ENCODE measurements at places on chromosomes 3 and 15. TPM values are rescaled to one million over a fixed set of nuclear protein-coding genes. Genes with fewer than 3 reads are reported as not detected.
A peak's percentile ranks its signal among the peaks of the same experiment; 100 is the strongest.

DNA sequence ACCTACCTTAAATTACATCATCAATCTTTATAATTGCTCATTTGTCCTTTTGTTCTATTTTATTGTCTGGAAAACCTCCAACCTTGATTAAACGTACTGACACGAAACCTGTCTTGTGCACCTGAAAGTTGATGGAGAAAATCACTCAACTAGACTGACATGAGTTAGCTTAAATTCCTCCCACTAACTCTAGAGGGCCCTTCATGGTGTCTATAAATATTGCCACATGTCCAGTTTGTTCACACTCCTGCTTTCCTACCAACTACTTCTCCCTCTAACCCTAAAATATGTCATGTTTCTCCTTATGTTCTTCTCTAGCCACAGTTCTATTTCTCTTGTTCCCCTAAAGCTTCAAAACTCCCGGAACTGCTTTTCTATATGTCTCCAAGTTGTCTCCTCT lies 59.8 kb upstream of the SGO1 start:
- H3K27ac ChIP-seq, result no peak overlapping the region
- no peak overlapping the region for H3K4me3 ChIP-seq
- DNase-seq, result no peak
- no peaks in the 10 kb centered on the region for H3K4me1 ChIP-seq
- peaks cover 6% of the 10 kb centered on the region for H3K36me3 ChIP-seq
- no peaks in the 10 kb centered on the region for H3K27me3 ChIP-seq

GRCh38 chr3:76349715-76350480 lies 564.5 kb upstream of the ZNF717 start:
- no peak overlapping the region for H3K4me3 ChIP-seq
- no peaks in the 10 kb centered on the region for H3K36me3 ChIP-seq
- no peak overlapping the region for H3K27ac ChIP-seq
- H3K27me3 ChIP-seq, result no peaks in the 10 kb centered on the region
- DNase-seq, result no peak

The CCDC174 gene
- 18.6 TPM for total RNA-seq

DNA sequence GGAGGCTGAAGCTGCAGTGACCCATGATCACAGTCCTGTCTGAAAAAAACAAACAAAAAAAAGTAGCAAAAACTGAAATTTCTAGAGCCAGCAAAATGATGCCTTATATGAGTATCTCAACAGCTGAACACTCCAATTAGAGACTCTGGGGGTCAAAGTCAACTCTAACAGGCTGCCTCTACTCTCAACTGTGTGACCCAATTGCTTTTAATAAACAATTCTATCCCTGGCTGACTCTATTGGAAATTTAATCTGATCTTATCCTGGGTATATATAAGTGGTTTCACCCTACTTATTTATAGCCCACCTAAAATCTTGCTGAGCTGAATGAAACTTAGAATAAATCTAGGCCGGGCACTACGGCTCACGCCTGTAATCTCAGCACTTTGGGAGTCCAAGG lies 29.0 kb downstream of the SMARCC1 start:
- no peak for DNase-seq
- no peak overlapping the region for H3K4me3 ChIP-seq
- H3K4me1 ChIP-seq, result peaks cover 2% of the 10 kb centered on the region
- no peaks in the 10 kb centered on the region for H3K27me3 ChIP-seq
- no peak overlapping the region for H3K27ac ChIP-seq
- H3K36me3 ChIP-seq, result peaks cover 17% of the 10 kb centered on the region

GRCh38 chr3:181727341-181728032 lies 15.8 kb downstream of the SOX2 start:
- H3K27me3 ChIP-seq, result peaks cover 85% of the 10 kb centered on the region
- DNase-seq, result no peak
- H3K27ac ChIP-seq, result no peak overlapping the region
- peaks cover 15% of the 10 kb centered on the region for H3K4me1 ChIP-seq
- H3K4me3 ChIP-seq, result peak overlapping the region; percentile 41

The IMPG2 gene
- total RNA-seq, result 0.10 TPM

The DUOXA1 gene
- total RNA-seq, result 0.19 TPM

- no peak overlapping the region for H3K4me3 ChIP-seq
- no peaks in the 10 kb centered on the region for H3K36me3 ChIP-seq
- no peak overlapping the region for H3K27ac ChIP-seq
- DNase-seq, result no peak
These were observed 435.3 kb upstream of the KCNMB2 start for GRCh38 chr3:178100908-178101307.

GRCh38 chr15:68177742-68178141 lies 27.4 kb downstream of the CALML4 start:
- no peaks in the 10 kb centered on the region for H3K4me1 ChIP-seq
- H3K27me3 ChIP-seq, result no peaks in the 10 kb centered on the region
- no peak for DNase-seq
- no peak overlapping the region for H3K4me3 ChIP-seq
- no peak overlapping the region for H3K27ac ChIP-seq
- H3K36me3 ChIP-seq, result peaks cover 29% of the 10 kb centered on the region

GRCh38 chr3:31086698-31087097 lies 192.2 kb upstream of the GADL1 start:
- H3K4me3 ChIP-seq, result no peak overlapping the region
- no peaks in the 10 kb centered on the region for H3K27me3 ChIP-seq
- H3K4me1 ChIP-seq, result no peaks in the 10 kb centered on the region
- H3K27ac ChIP-seq, result no peak overlapping the region

- H3K27me3 ChIP-seq, result no peaks in the 10 kb centered on the region
- DNase-seq, result peak; percentile 72
- peak overlapping the region; percentile 94 for H3K27ac ChIP-seq
- peaks cover 45% of the 10 kb centered on the region for H3K4me1 ChIP-seq
These were observed 36.5 kb upstream of the RAB11A start for GRCh38 chr15:65832549-65833364.

DNA sequence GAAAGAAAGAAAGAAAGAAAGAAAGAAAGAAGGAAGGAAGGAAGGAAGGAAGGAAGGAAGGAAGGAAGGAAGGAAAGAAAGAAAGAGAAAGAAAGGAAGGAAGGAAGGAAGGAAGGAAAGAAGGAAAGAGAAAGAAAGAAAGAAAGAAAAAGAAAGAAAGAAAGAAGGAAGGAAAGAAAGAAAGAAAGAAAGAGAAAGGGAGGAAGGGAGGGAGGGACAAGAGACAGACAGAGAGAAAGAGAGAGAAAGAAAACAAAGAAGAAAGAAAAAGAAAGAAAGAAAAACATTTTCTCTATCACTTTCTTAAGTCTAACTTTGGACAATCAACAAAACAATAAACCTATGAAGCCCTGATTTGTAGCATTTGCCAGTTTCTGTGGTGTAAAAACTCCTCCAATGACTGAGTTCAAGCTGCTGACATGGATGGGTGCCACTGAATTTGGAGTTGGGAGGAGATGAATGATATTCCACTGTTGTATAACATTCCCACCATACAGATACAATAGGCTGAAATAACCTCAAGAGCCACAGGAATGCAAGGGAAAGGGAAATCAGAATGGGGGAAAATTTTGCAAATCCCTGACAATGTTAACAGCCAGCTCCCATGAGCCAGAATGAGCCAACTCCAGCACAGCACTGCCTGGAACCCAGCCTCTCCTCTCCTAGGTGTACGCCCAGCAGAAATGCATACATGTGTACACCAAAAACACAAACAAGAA lies 15.0 kb upstream of the RTP3 start:
- no peak for DNase-seq
- no peaks in the 10 kb centered on the region for H3K4me1 ChIP-seq
- no peak overlapping the region for H3K27ac ChIP-seq
- no peak overlapping the region for H3K4me3 ChIP-seq

The CNTN4 gene
- not detected for total RNA-seq

GRCh38 chr3:141578202-141578973 lies 91.6 kb downstream of the RASA2 start:
- H3K27me3 ChIP-seq, result no peaks in the 10 kb centered on the region
- H3K4me3 ChIP-seq, result no peak overlapping the region
- no peak for DNase-seq
- peaks cover 31% of the 10 kb centered on the region for H3K36me3 ChIP-seq

The PHLDB2 gene
- 2.1 TPM for total RNA-seq

The GOLGA6L10 gene
- 1.3 TPM for total RNA-seq

- no peak overlapping the region for H3K27ac ChIP-seq
- no peak overlapping the region for H3K4me3 ChIP-seq
- H3K4me1 ChIP-seq, result no peaks in the 10 kb centered on the region
- DNase-seq, result no peak
- peaks cover 1% of the 10 kb centered on the region for H3K27me3 ChIP-seq
- no peaks in the 10 kb centered on the region for H3K36me3 ChIP-seq
These were observed 158.7 kb upstream of the SLCO3A1 start for GRCh38 chr15:91694831-91695210.

- H3K36me3 ChIP-seq, result peaks cover 12% of the 10 kb centered on the region
- H3K4me3 ChIP-seq, result peak overlapping the region; percentile 96
- peaks cover 37% of the 10 kb centered on the region for H3K4me1 ChIP-seq
- H3K27me3 ChIP-seq, result no peaks in the 10 kb centered on the region
- DNase-seq, result no peak
These were observed 740 bp upstream of the OXSR1 start for GRCh38 chr3:38164643-38164951.

DNA sequence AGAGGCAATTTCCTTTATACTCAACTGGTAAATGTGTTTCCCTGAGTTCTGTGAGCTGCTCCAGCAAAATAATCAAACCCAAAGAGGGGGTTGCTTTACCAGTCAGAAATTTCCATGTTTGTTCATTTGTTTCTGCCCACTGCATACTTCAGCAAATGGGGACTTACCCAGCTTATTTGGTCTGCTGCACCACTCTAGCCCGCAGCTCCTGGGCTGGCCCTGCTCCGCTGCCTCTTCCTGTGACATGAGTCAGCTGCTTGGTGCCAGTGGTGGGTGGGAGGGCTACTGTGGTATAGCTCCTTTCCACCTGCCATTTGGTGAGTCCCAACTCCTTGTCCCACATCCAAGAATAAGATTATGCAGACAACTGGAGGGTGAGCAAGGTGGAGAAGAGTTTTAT lies 644.2 kb downstream of the MCTP2 start:
- DNase-seq, result no peak
- no peaks in the 10 kb centered on the region for H3K4me1 ChIP-seq
- H3K4me3 ChIP-seq, result no peak overlapping the region
- no peaks in the 10 kb centered on the region for H3K36me3 ChIP-seq
- no peaks in the 10 kb centered on the region for H3K27me3 ChIP-seq

The NR2F2 gene
- total RNA-seq, result not detected

DNA sequence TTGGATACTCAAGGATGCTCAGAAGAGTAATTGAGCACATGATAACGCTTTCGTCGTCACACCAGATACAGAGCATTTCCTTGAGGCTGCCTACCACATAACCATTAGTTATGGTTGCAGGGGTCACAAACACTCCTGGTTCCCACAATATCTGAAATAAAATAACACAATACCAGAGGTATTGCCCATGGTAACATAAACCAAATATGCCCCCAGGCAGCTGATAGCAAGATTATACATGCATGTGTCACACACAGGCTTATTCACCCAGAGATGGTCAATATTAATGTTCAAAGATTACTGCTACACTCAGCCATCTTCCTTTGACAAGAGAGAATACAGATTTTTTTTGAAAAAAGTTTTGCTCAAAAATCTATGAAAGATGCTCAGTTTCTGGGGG lies 7.3 kb downstream of the RPL39L start:
- H3K4me1 ChIP-seq, result peaks cover 38% of the 10 kb centered on the region
- no peak overlapping the region for H3K27ac ChIP-seq
- no peak for DNase-seq
- peaks cover 23% of the 10 kb centered on the region for H3K36me3 ChIP-seq
- no peaks in the 10 kb centered on the region for H3K27me3 ChIP-seq

- no peak for DNase-seq
- H3K27me3 ChIP-seq, result peaks cover 14% of the 10 kb centered on the region
- H3K4me3 ChIP-seq, result no peak overlapping the region
- no peak overlapping the region for H3K27ac ChIP-seq
These were observed 67.2 kb downstream of the PEX5L start for GRCh38 chr3:179969525-179969924.

DNA sequence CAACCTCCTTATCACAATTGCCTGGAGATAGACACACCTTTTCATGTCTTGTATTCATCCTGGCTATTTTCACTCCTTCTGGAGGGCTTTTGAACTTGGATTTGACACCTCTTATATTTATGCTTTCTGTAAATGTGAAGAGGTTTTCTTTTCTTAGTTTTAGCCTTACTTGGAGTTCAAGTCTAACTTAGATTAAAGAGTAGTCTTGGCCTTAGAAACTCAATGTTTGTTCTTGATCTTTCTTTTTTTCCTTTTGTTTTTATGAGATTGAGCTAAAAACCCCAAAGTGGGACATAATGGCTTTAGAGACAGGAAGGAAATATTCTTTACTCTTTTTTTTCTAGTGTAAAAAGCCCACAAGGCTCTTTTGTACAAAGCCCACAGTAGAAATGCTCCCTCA lies 1054.9 kb downstream of the ROBO1 start:
- DNase-seq, result no peak
- H3K4me3 ChIP-seq, result no peak overlapping the region
- H3K27ac ChIP-seq, result no peak overlapping the region
- no peaks in the 10 kb centered on the region for H3K36me3 ChIP-seq
- H3K4me1 ChIP-seq, result no peaks in the 10 kb centered on the region

GRCh38 chr3:134567605-134568004 lies 81.7 kb downstream of the CEP63 start:
- H3K27ac ChIP-seq, result no peak overlapping the region
- DNase-seq, result no peak
- no peak overlapping the region for H3K4me3 ChIP-seq
- H3K27me3 ChIP-seq, result no peaks in the 10 kb centered on the region
- no peaks in the 10 kb centered on the region for H3K4me1 ChIP-seq

The CDHR4 gene
- total RNA-seq, result 0.22 TPM

- no peak for DNase-seq
- H3K27ac ChIP-seq, result no peak overlapping the region
- no peaks in the 10 kb centered on the region for H3K4me1 ChIP-seq
These were observed 234.6 kb downstream of the THRB start for GRCh38 chr3:24259901-24260512.

DNA sequence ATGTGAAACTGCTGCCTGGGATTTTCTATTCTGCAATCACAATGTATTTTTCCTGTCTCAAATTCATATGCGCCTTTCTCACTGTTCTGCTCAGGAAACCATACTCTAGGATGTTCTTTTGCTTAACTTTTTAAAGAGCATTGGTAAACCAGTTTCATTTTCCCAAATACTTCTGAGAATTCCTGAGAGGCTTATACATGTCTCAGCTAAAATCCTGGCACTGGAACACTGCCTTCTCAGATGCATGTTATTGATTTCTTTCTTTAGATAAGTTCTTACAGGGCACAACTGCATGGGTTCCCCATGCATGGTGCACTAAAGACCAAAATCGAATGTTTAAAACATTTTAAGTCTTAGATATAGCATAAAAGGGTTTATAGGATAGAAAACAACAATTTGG lies 178.3 kb upstream of the PLSCR5 start:
- H3K4me3 ChIP-seq, result no peak overlapping the region
- H3K27me3 ChIP-seq, result no peaks in the 10 kb centered on the region

The CPLX3 gene
- not detected for total RNA-seq

The GHSR gene
- total RNA-seq, result not detected

The SOX2 gene
- total RNA-seq, result not detected

The CD86 gene
- 1.7 TPM for total RNA-seq

The EIF2B5 gene
- total RNA-seq, result 51.5 TPM

The KBTBD13 gene
- total RNA-seq, result not detected

The TEX9 gene
- total RNA-seq, result 1.3 TPM

DNA sequence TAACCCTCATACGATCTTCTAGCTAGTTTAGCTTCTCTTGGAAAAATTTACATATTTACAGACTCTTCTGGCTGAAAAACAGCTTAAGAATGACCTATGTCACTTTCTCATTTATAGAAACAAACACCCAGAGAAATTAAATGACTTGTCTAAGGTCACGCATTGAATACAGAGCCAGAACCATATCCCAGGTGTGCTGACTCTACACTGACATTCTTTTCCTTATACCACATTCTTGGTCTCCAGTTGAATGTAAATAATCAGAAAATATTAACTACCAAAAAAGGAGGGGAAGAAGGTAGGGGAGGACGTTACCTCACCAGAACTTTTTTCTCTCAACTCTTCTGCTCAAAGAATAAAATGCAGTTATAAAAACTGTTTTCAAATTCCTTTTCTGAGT lies 95.0 kb downstream of the THRB start:
- H3K27me3 ChIP-seq, result no peaks in the 10 kb centered on the region
- no peak overlapping the region for H3K27ac ChIP-seq
- no peak for DNase-seq
